ENCODE measurements at places on chromosomes 4 and X.

DNA sequence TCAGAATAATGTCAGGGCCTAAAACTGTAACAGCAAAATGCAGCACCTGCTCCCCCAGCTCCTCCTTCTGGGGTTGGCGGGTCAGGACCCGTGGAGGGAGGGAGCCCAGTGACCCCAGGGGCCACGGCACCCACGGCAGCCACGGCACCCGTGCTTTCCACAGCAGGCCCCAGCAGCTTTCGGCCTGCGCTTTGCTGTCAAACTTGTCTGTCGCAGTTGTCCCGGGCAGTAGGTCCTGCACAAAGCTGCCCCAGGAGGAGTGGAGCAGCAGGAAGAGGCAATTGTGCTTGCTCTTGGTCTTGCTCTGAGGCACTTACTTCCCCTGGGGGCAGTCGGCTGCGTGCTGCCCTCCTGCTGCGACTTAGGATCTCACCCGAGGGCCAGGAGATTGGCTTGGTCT lies 183.6 kb downstream of the AFAP1 start:
- no peak for DNase-seq

GRCh38 chrX:112642349-112642748 lies 37.4 kb downstream of the LHFPL1 start:
- peak; percentile 61 for DNase-seq

- DNase-seq: peak; percentile 40
Measured at GRCh38 chr4:56575820-56576429, 70.3 kb downstream of the ARL9 start.

DNA sequence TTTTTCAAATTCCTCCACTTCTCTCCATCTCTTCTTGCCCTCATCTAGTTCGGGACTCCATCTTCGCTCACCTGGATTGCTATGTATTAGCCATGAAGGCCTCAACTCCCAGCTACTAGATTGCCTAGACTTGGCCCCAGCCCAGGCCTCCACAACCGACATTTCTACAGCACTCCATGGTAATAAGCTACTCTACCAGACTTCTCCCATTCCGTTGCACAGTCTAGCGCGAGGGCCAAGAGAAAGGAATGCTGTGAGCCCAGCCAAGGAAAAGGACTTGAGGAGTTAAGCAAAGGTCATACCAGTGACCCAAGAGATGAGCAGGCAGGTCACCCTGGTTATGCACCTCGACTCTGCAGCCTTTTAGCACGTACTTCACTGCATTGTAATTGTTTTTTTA lies 75.6 kb downstream of the SOWAHB start:
- no peak for DNase-seq

GRCh38 chrX:29530501-29530900 lies 684.9 kb upstream of the MAGEB2 start:
- DNase-seq: no peak

DNA sequence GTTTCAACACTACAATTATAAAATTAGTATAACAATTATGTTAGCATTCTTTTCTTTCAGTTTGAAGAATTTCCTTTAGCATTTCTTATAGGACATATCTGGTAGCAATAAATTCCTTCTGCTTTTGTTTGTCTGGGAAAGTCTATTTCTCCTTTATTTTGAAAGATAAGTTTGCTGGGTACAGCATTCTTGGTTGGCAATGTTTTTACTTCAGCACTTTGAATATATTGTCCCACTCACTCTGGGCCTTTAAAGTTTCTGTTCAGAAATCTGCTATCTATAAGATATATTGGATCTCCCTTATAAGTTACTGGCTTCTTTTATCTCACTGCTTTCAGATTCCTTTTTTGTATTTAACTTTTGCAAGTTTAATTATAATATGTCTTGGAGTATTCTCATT lies 222.1 kb downstream of the PARM1 start:
- DNase-seq: no peak

GRCh38 chrX:1162119-1162916 lies 50.1 kb downstream of the CRLF2 start:
- DNase-seq: no peak

DNA sequence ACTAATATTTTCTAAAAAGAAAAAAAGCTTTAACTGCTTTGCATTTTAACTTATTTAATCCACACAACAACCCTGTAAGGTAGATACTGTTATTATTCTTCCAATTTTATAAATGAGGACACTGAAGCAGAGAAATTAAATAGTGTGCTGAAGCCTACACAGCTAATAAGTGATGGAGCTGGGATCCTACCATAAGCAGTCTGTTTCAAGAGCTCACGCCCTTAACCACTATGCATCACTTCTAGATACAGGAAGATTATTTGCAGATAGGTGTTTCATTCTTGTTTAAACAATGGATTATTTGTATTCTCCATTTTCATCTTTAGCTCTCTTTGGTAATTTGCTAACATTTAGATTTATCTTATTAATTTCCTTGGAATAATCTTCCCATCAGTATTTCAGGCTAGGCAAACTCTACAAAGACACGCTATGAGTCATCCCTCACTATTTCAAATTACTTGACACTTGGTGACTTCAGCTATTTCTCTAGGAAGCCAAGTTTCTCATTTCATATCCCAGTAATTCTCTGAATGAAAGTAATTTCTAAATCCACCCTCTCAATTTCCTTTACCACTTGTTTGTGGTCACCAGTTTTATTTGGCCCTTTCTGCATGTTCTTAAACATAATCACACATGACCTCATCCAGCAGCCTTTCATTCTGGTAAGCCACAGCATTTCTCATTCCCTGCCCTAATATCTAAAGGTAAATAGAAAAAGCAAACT lies 67.3 kb downstream of the ASB9 start:
- peak; percentile 83 for DNase-seq

- no peak for DNase-seq
Measured at GRCh38 chr4:132238697-132239096, 910.4 kb upstream of the PCDH10 start.

- no peak for DNase-seq
Measured at GRCh38 chrX:154791467-154791866, 13.8 kb downstream of the MPP1 start.

GRCh38 chr4:90160044-90160443 lies 32.9 kb downstream of the CCSER1 start:
- DNase-seq: no peak

GRCh38 chr4:28354880-28355656 lies 1494.4 kb downstream of the STIM2 start:
- no peak for DNase-seq

- DNase-seq: no peak
Measured at GRCh38 chr4:2684486-2684885, 71.7 kb downstream of the TNIP2 start.

DNA sequence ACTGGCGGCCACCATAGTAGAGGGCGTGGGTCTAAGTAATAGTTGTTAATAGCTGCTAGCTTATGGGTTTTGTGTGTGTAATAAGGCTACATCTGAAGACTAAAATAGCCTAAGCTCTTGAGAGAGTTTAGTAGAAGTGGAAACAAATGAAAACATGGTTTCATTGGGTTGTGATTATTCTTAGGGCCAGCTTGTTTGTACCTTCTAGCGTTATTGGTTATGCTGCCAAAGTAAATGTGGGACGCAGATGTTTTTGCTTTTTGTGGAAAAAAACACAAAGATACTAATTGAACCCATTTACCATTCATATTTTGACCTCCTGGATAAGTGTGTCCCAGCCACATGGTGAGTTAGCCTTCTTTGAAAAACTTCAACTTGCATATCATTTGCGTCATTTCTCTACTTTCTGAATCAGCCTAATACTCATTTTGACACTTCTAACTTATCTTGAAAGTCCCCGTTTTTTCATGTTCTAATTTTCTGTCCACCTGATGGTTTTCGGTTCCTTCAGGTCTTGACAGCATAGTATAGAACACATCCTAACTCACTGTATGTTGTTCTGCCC lies 305.3 kb downstream of the FRMPD4 start:
- no peak for DNase-seq

DNA sequence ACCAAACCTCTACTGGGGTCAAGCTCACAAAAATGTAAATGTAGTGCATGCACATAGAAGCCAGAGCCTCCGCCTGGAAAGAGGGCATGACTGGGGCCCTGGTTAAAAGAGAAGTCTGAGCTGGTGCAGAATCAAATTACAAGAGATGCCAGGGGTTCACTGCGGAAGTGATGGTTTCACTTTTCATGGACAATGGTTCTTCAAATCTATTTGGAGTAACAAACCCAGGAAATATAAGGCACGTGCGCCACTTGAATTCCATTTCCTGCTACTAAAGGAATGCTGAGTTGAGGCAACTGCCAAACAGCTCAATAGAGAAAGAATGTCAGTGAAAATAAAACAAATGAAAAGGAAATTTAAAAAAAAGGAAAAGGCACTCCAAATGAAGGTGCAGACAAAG lies 79.8 kb downstream of the FUNDC1 start:
- DNase-seq: peak; percentile 65

DNA sequence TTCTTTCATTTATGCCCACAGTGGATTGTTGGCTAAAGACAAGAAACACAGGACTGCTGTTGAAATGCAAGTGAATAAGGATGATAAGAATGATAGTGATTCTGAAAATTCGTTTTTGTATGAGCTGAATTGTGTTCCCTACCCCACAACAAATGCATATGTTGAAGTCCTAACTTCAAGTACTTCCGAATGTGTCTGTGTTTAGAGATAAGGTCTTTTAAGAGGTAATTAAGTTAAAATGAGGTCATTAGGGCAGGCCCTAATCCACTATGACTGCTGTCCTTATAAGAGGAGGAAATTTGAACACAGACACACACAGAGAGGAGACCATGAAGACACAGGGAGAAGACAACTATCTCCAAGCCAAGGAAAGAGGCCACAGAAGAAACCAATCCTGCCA lies 126.6 kb upstream of the ACSL4 start:
- DNase-seq: no peak

GRCh38 chr4:5050520-5051277 lies 581 bp upstream of the STK32B start:
- DNase-seq: peak; percentile 47

DNA sequence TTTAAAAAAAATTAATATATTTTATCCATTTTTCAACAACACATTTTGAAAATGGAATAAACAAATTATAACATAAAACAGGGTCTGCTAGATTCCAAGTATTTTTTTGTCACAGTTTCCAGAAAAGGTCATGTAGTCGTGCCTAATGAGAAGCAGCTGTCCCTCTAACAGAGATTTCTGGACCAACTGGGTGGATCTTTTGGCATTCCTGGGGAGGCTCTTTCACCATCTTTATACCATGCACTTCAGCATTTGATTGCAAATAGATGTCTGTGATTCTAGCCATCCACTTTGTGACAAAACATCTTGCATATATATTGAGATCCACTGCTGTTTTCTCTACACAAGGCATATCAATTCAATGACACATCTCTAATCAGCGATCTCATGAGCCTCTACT lies 210.7 kb upstream of the LDB2 start:
- DNase-seq: no peak

GRCh38 chrX:57772637-57773036 lies 92.6 kb upstream of the NLRP2B start:
- peak; percentile 8 for DNase-seq

All from HT1080 (cell line).